SHP77 (cell line): ENCODE measurements at places on chromosomes 6 and 20.

- DNase-seq = no peak
Measured at GRCh38 chr20:51182571-51182970, 159.7 kb upstream of the KCNG1 start.

DNA sequence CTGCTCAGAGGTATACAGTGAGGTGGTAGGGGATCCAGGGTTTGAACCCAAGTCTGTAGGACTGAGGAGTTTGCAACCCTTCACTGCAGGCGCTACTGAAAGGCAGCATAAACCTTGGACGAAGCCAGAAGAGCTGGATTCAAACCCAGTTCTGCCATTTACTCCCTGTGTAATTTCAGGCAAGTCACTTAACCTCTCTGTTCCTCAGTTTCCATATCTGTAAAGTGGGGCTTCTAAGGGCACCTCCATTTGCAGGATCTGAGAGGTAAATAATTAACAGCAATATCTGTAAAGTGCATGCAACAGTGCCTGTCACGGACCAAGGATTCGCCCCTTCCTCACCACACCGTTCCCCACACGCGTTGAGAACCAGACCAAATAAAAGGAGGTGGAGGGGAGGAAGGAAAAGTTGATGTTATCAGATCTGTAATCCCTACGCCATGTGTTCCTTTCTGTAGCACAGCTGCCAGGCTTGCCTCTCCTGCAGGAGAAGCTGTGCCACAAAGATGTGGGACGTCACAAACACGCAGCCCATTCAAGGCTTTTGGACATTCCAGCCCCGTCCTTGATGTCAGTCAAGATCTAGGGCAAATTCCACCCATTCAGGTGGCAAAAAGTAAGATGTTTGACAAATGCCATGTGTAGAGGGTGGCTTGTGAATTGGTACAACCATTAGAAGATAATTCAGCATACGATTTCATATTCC is 9.8 kb downstream of the RIPOR3 start:
- no peak for DNase-seq

DNA sequence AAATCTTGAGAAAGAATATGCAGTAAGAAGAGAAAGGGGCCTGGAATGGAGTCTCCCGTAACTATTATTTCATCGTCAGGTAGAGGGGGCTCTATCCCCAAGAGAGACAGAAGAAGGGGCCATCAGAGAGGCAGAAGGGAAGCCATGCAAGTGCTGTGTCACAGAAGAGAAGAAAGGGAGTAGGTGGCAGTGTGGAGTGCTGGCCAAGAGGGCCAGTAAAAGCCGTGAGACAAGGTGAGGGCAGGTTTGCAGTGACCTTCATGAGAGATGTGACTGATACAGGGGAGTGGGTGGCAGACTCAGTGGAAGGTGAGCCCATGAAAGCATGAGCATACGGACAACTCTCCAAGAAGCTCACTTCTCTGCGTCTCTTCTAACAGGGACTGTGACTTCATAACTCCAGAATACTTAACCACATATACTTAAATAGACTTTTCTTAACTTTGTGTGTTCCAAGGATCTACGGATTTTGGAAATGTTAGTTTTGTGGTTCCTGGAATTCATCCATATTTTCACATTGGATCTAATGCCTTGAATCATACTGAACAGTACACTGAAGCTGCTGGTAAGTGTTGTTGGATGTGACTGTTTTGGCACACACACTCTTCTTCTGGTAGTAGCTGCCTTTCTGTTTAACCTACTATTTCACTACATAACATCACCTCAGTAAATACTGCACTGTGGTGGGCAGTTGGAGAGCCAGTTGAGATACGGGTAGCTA is 15.6 kb downstream of the PM20D2 start:
- no peak for DNase-seq

DNA sequence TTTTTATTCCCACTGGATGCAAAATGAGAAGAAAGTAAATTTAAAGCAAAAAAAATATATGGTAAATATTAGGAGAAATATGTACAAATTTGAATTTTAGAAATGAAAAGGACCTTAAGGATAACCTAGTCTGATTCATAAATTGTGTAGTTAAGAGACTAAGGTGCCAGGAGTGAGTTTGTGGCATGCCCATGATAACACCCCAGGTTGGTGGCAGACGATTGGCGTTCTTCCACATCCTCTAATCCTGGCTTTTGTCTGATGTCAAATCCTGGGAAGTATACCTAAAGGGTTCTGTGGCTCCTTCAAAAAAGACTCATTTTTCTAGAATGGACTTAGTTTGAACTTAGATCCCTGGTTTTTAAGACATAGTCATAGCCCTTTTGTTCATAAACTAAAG is 62.2 kb downstream of the SAMD5 start:
- no peak for DNase-seq

- DNase-seq = no peak
Measured at GRCh38 chr6:5139828-5140771, 55.0 kb downstream of the PPP1R3G start.

- DNase-seq = no peak
Measured at GRCh38 chr6:110448846-110449540, 27.4 kb downstream of the SLC22A16 start.

DNA sequence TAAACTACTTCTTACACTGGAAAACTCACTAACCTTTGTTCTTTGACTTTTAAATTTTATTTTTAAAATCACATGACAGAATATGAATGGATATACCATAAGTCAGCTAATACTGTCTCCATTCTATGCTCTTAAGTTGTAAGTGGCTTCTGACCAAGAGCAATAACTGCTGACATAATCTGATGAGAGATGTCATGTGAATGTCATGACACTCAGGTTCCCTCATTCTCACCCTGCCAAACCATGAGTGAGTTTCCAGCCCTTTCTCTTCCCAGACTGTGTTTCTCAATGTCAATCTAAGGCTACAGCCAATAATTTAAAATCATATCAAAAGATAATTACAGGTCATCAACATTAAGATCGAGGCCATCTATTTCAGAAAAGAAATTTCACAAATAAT is 39.7 kb downstream of the KIF16B start:
- DNase-seq = no peak

DNA sequence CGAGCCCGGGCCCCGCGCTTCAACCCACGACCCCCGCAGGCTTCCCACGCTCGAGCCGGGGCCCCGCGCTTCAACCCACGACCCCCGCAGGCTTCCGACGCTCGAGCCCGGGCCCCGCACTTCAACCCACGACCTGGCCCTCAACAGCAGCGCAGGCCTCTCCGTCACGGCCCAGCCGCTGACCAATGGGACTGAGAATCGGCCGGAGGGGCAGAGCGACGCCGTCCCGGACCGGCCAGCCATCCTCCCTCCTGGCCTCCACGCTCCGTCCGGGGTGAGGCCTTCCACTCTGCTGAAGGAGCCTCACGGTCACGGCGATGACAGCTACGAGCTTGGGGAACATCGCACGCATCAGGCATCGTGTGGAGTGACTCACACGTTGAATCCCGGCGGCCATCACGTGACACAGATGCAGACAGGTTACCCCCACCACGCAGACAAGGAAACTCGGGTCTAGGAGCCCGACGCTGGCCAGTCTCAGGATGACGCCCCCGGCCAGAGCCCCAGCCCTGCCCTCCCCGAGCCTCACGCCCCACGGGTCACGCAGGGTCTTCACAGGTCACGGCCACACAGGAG is 6.1 kb downstream of the KCNQ2 start:
- no peak for DNase-seq

GRCh38 chr6:68758559-68758958 is 123.5 kb downstream of the ADGRB3 start:
- DNase-seq = no peak

DNA sequence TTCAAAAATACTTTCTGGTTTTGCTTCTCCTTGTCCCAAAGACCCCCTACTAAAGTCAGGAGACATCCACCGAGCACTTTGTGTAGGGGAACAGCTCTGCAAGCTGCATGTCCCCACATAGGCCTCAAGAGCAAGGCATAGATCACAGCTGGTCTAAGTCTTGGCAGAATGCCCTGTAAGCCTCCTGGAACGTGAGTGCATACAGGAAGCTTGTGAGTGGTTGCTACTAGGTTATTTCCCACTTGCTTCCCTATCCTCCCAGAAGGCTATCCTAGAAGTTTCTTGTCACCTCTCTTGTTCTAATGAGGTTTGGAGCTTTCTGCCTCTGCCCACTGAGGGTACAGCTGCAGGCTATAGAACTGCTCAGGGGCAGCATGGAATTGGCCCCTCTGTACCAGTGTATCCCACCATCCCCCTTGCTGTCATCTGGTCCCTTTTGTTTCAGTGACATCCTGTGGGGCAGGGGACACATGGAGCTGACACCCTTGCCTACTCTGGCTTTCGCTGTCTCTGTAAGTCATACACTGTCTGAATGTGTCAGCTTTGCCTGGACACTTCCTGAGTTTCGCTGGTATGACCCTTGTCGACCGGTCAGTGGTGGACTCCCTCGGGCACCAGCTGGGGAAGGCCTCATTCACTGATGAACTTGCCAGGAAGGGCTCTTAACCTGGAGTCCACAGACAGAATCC is 35.6 kb upstream of the KCNK16 start:
- DNase-seq = peak; percentile 81

DNA sequence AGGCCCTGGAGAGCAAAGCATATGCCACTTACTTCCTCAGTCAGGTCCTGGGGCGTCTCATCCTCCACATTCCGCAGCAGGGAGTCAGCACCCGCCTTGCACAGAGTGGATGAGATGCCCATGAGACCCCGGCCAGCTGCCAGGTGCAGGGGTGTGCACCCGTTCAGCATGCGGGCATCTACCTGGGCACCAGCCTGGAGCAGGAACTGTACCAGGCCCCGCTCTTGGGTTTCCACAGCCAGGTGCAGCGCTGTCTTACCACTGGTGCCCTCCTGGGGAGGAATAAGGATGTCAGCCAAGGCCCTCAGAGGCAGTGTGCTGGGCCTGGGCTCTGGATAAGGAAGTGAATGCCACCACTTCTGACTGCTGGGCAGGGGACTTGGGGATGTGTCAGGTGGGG is 2.7 kb upstream of the SLC35B2 start:
- DNase-seq = no peak

GRCh38 chr6:55584654-55585354 is 5.8 kb upstream of the HMGCLL1 start:
- DNase-seq = no peak

- DNase-seq = peak; percentile 76
Measured at GRCh38 chr20:36399147-36399968, 93.2 kb downstream of the DLGAP4 start.

- DNase-seq = no peak
Measured at GRCh38 chr20:19943061-19943521, 74.1 kb upstream of the NAA20 start.

- no peak for DNase-seq
Measured at GRCh38 chr20:37522260-37523011, 1.4 kb downstream of the NNAT start.

- DNase-seq = no peak
Measured at GRCh38 chr6:47306887-47307286, 2.8 kb downstream of the TNFRSF21 start.

DNA sequence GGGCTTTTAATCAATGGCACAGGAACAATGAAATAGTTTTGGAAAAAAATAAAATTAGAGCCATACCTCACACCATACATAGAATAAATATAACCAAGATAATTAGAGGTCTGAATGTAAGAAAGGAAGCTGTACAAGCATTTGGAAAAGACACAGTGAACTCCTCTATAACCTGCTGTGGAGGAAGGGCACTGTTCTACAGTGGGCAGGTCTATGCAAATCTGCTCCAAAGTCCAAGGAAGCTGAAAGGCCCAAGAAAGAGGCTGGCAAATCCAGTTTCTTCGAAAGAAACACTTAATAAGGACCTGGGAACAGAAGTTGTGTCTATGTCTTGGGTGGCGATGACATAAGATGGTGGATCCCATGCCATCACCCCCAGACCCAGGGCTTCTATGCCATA is 169.4 kb upstream of the RALGAPA2 start:
- DNase-seq = no peak
